Jurkat, Clone E6-1 (cell line): ENCODE measurements at places on chromosomes 4 and X.

- DNase-seq = no peak
Observed at GRCh38 chr4:174595141-174595929, 73.0 kb upstream of the HPGD start.

DNA sequence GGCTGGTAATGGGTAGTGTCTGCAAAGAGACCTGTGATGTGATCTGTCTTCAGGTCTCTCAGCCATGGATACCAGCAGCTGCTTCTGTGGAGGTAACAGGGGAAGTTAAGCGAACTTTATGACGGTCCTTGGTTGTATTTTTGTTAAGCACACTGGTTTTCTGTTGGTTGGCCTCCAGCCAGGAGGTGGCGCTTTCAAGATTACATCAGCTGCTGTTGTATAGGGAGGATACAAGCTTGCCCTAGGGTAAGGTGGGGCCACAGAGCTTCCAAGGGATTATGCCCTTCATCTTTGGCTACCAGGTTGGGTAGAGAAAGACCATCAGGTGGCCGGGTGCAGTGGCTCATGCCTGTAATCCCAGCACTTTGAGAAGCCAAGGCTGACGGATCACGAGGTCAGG lies 834.2 kb upstream of the GALNTL6 start:
- DNase-seq = peak; percentile 11

- no peak for DNase-seq
Observed at GRCh38 chrX:13474164-13474516, 95.3 kb upstream of the EGFL6 start.

GRCh38 chr4:25487155-25487554 lies 110.1 kb downstream of the ANAPC4 start:
- DNase-seq = no peak

GRCh38 chr4:2817701-2818350 lies 24.9 kb downstream of the SH3BP2 start:
- DNase-seq = no peak

DNA sequence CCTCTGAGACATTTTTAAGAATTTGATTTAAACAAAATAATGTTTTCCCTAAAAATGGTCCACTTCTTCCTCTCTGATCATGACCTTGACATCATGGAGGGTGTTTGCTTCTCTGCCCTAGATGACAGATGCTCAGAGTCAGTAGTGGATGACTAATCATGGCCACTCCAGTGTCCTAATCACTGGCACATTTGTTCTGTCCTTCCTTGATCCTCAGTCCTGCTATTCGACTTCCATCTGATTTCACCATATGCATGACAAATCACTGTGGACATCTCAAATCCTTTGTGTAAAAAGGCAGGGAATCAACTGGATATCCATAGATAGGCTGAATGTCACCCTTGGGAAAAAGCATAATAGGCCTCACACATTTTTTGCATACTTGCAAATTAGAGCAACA lies 9.0 kb downstream of the CRMP1 start:
- no peak for DNase-seq

GRCh38 chr4:19416146-19416545 lies 835.6 kb upstream of the SLIT2 start:
- no peak for DNase-seq
